ENCODE measurements at places on chromosomes 6 and 20.

DNA sequence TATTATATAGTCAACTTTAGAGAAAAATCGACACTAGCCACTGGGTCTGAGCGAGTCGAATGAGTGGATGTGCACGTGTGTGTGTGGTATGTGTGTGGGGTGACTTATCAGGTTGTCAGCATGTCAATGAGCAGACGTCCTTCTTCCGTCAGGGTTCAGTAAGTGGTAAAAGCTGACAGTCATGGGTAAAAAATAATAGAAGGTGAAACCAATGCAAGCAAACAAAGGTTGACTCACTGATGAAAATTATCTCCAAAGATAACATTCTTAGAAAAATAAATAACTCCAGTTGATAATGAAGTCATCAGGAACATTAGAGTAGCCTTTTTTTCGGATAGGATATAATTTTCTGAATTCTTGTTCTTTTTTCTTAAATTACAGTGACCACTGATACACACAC lies 243.8 kb upstream of the FOXQ1 start:
- DNase-seq, result no peak

GRCh38 chr20:7940341-7940740 lies at the start of gene HAO1:
HAO1 (minus strand) TSS chr20:7940458; CDS start chr20:7940422, 36 bp downstream.
- DNase-seq, result no peak

- no peak for DNase-seq
Observed at GRCh38 chr6:108685970-108686369, 125.3 kb downstream of the FOXO3 start.

GRCh38 chr6:47109281-47109680 lies 67.1 kb upstream of the ADGRF1 start:
- DNase-seq, result no peak

- no peak for DNase-seq
Observed at GRCh38 chr20:32010666-32011065, 428 bp downstream of the CCM2L start.

DNA sequence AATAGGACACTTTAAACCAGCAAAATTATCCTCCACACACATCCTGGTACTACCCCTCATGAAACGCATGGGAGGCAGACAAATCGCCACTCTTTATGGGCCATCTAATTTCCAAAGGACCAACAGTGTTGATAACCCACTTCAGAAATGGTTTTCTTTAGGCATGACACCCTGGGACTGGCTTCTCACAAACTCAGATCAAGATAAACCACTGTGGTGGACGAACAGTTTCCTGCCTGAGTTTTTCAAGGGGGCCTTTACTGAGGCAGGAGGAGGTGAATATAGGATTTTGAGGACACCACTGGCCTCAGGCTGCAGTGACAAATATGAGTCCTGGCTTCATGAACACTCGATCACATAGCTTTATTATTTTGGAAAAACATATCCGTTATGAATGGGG lies 26.0 kb downstream of the TRAM2 start:
- DNase-seq, result no peak

- no peak for DNase-seq
Observed at GRCh38 chr6:165204807-165205545, 104.4 kb downstream of the C6orf118 start.

DNA sequence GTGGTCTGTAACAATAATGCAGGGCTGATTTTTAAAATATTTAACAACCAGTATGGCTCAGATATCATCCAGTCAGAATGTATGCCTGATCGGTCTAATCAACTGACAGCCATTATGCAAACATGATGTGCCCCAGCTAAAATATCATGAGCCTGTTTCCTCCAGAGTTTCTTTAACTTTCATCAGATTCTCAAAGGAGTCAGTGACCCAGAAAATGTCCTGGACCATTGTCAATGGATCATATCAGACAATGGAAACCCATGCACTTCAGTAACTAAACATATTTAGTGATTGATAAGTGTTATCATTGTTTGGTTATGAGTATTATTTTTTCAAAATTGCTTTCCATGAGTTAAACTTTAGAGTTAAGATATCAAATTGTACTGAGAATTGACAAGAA lies 173.5 kb downstream of the LMBRD1 start:
- no peak for DNase-seq

GRCh38 chr6:7578931-7579330 lies 11.1 kb upstream of the SNRNP48 start:
- no peak for DNase-seq

- no peak for DNase-seq
Observed at GRCh38 chr6:44833248-44833647, 445.7 kb downstream of the CDC5L start.

DNA sequence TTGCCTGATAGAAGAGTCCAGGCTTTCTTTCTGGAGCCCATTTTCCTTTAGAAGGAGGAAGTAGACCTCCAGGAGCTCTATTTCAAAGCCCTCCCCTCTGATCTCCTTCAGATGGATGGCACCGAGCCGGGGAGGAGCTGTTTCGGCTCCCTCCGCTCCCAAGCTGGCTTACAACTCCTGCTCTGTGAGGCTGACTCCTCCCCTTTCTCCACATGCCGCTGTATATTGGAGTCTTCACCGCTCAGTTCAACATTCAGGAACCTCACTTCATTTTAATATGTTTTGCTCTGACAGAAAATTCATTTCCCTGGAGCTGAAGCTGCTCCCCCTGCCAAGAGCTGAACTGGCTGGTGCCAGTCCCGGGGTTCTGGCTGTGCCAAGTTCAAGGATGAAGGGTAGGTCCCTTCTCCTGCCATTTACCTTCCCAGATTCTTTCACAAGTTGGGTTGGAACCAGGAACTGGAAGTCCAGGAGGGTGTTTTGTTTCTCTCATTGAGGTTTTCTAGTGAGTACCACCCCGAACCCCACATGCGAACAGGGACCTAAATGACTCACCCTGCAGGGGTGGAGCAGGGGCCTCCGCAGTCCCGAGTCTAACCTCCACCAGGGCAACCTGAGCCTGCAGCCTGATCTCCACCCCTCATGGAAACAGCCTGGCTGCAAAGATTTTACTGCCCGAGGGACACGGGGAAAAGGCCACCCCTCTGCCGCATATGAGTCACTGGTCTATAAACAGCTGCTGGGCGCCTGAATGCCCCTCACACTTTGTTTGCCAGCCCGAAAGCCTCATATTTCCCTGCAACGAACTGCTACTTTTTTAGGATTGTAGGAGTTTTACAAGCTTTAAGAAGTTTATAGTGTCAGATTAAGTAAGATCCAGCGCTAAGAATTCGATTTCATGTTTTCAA lies 68.6 kb upstream of the FOXA2 start:
- DNase-seq, result no peak

DNA sequence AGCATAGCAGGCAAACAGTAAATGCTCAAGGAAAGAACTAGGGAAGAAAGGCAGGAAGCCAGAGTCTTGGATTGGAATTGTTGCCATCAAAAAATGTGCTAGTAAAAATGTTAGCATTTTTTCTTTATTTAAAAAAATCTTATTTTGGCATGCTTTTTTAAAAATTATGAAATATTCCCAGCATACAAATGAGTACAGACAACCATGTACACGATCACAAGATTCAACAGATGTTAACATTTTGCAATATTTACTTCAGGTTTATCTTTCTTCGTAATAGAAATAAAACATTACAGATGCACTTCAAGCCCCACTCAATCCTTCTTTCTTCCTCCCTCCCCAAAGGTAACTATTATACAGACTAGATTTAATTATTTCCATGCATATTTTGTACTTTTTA lies 27.4 kb upstream of the NOP56 start:
- no peak for DNase-seq

GRCh38 chr6:11381801-11382513 lies 149.5 kb upstream of the NEDD9 start:
- peak; percentile 85 for DNase-seq

- no peak for DNase-seq
Observed at GRCh38 chr6:110688661-110689268, 126.5 kb downstream of the CDK19 start.

DNA sequence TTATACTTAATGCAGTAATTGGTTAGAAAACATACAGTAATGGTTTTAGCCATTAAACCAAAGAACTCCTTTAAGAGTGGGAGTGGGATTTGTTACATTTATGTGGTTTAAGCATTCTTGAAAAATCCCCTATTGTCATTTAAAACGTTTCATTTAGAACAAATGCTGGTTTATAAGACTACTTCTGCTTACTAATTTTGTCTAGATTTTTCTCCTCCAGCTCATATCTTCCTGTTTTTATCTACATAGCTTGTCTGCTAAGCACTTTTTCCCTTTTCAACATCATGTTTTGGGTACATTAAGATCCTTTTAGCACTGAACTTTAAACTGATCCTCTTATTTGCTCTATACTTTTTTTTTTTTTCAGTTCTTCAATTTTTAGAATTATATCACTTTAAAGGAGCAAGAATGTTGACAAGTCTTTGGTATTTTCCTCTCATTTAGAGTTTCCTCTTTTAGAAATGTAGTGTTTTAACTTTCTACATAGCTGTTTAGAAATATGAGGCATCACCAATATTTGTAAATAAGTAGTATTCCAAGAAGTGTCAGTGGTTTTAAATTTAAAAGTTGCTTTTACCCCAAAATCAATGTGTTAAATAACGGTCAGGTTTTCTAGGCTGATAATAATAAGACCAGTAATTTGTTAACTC lies 80.9 kb downstream of the SESN1 start:
- no peak for DNase-seq

DNA sequence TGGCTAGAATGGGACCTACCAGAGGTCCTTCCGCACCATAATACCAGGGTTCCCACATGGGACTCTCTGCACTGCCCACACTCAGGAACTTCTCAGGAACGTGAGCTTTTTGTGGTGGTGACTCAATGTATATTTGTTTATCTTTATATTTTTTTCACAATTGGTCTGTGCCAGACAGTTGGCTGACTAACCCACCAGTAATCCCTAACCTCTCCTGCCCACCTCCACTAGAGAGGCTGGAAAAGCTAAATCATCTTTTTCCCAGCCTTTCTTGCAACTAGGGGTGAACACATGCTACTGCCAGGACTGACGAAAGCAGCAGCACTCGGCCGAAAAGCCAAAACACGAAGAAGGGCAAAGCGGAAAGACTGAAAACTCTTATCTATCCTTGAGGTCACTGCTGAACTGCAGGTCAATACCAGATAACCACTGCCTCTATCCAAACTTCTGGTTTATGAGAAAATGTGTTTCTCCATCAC lies 112.9 kb downstream of the TRERF1 start:
- DNase-seq, result no peak

DNA sequence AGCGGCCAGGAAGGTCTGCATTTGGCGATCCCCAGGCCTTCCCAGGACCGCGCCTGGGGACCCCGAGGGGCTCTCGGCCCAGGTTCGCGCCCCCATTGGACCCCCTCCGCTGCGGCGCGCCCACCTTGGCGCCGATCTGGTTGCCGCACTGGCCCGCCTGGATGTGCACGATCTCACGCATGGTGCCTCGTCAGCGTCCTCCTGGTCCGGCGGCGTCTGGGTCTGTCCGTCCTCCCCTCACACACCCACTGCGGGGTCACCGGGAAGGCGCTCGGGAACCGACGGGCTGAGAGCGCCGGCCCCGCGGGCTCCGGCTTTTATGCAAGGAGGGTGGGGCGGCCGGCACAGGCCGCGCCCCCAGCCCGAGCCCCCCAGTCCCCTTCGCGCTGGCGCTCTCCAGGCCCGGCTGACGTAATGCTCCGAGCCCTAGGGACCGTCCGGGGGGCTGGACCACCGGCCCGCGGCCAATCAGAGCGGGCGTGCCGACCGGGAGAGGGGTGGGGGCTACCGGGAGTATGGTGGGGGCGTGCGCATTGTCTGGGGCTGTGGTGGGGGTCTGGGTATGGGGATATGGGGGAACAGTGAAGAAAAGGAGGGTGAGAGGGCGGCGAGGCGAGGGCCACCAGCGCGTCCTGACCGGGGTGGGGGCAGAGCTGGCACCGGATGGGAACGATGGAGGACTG lies at the start of gene TUBB2B:
TUBB2B (minus strand) TSS at position 291 of the 683 bp plus-strand sequence; CDS start at position 181, 110 bp downstream.
- no peak for DNase-seq

DNA sequence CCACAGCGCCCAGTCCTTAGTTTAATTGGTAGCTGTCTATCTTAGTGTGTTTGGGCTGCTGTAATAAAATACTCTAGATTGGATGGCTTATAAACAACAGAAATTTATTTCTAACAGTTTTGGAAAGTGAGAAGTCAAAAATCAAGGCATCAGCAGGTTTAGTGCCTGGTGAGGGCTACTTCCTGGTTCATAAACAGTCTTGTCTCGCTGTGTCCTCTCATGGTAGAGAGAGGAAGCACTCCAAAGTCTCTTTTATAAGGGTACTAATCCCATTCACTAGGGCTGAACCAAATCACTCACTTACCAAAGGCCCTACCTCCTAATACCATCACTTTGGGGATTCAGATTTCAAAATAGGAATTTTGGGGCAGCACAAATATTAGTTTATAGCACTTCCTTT lies 336.9 kb upstream of the RSPO3 start:
- no peak for DNase-seq

- no peak for DNase-seq
Observed at GRCh38 chr6:130362128-130362527, 3.7 kb upstream of the TMEM200A start.

GRCh38 chr6:43810965-43811732 lies 41.1 kb downstream of the VEGFA start:
- no peak for DNase-seq

DNA sequence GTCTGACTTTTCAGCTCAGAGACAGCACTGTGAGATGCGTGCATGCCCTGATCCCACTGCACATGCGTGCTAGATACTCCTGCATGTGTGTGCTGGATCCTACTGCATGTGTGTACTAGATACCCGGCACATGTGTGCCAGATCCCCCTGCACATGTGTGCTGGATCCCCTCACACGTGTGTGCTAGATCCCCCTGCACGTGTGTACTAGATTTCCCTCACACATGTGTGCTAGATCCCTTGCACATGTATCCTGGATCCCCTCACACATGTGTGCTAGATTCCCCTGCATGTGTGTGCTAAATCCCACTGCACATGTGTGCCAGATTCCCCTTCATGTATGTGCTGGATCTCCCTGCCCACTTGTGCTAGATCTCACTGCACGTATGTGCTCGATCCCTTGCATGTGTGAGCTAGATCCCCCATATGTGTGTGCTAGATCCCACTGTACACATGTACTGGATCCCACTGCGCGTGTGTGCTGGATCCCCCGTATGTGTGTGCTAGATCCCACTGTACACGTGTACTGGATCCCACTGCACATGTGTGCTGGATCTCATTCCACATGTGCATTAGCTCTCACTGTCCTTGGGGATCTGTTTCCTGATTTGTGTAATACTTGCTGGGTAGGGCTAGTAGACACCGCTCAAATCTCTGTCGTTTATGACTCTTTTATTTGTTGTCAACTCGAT lies 214.6 kb downstream of the SMOC2 start:
- no peak for DNase-seq

GRCh38 chr20:13659288-13659687 lies 20.6 kb upstream of the TASP1 start:
- no peak for DNase-seq

DNA sequence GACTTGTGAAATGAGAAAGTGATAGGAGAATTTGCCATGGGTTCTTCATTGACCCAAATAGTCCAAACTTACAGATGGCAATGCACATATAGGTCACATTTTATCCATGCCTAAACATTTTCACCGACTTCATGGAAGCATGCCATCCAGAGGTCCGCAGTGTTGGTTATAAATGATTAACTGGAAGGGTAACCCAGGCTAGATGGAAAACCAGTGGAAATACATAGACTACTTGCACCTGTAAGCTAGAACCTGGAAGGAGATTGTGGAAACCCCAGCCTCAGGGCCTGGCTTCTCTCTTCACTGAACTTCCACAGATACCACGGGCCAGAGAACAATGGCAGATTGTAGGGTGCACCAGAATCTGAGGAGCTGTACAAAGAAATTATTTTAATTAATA lies 103.8 kb upstream of the SYNDIG1 start:
- DNase-seq, result no peak
